ENCODE measurements at places on chromosomes 5 and 9. TPM values are rescaled to one million over a fixed set of nuclear protein-coding genes. Genes with fewer than 3 reads are reported as not detected.

Gene BNC2
- 4.9 TPM for total RNA-seq

DNA sequence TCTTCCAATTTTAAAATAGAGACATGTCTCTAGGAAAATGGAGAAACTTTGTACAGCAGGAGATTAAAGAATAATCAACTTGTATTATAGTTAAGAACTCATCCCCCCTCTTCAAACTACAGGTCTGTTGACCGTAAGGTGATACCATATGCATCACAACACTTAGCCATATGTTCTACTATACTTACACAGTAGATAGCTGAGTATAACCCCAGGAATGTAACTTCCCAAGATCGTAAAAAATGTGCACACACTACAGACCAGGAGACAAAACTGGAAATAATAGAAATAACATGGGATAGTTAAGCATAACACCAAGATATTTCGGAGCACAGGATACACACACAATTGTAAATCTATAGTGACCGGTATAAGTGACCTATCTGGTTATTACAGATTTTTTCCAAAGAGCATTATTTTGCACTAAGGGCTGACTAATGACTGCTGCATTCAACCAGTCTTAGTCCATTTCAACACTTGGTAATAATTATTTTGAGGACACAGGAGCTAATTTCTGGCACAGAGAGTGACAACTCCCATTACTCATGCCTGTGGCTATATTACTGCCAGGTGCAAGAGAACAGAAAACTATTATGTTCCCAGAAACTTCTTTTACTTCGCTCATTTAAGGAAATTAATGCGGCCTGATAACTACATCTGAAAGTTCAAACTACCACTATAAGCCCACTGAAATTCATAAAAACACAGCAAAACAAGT is 15.4 kb upstream of the ZNF622 start:
- H3K36me3 ChIP-seq = no peaks in the 10 kb centered on the region
- H3K4me3 ChIP-seq = no peak overlapping the region
- no peaks in the 10 kb centered on the region for H3K27me3 ChIP-seq

DNA sequence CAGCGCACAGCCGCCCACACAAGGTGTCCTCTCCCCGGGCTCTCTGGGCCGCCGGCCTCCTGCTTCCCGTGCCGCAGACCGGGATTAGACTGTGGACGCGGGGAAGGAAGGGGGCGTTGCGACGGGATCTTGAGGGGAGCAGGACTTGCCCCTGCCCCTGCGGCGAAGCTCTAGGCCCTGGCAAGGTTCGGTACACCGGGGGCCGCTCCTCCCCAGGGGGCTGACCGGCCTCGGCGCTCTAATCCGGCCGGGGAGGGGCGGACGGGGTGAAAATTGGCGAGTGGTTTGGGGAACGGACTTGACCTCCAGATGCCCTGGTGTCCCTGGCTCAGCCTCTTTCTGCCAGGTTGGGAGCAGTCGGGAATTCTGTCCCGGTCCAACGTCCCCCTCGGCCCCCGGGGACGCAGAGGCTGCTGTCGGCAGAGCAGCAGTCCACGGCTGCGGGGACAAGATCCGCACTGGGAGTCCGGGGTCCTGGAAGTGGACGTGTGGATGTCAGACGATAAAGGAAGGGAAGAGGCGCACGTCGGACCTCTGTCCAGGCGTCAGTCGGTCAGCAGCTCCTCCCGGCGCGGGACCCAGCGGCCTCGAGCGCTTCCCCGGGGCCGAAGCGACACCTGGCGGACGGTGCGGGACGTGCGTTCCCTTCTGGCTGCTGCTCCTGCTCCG is 1.9 kb upstream of the CNTFR start:
- H3K27ac ChIP-seq = no peak overlapping the region
- peak; percentile 84 for DNase-seq
- peaks cover 17% of the 10 kb centered on the region for H3K4me1 ChIP-seq
- no peaks in the 10 kb centered on the region for H3K36me3 ChIP-seq

- no peak overlapping the region for H3K4me3 ChIP-seq
- no peak for DNase-seq
- H3K27ac ChIP-seq = no peak overlapping the region
- H3K4me1 ChIP-seq = no peaks in the 10 kb centered on the region
- no peaks in the 10 kb centered on the region for H3K36me3 ChIP-seq
Measured at GRCh38 chr5:5374009-5374715, 48.3 kb upstream of the ICE1 start.

- H3K4me1 ChIP-seq = no peaks in the 10 kb centered on the region
- no peak overlapping the region for H3K4me3 ChIP-seq
- no peak for DNase-seq
- no peaks in the 10 kb centered on the region for H3K27me3 ChIP-seq
- no peak overlapping the region for H3K27ac ChIP-seq
Measured at GRCh38 chr9:69380811-69381210, 55.8 kb downstream of the ENTREP1 start.
